Choroid plexus epithelial cell (primary cell): ENCODE measurements at places on chromosomes 13 and 19.
A peak's percentile ranks its signal among the peaks of the same experiment; 100 is the strongest.

DNA sequence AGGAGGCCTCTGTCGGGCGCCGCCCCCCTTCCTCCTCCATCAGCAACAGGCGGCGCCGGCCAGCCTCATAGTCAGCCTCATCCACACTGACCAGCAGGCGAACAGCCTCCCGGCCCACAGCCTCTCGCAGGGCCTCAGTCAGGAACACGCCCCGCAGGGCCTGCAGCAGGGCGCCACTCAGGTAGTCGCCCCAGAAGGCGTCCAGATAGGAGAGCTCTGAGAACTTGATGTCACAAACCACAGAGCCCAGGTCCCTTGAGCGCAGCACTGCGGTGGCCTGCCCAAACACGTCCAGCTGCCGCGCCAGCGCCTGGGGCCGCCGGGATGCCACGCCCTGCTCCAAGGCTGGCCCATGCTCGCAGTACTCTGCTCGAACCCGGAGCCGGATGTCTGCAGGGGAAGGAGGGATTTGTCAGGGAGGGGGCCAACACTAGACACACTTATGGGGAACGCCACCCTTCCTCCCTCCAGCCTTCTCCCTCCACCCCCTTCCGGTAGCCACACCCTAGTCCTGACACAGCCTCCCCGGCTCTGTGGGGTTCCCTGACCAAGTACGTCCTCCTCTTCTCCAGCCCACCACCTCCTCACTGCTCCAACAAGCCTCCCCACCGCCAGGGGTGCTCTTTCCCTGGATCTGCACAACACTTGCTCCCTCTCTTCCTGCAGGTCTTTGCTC is 17.9 kb downstream of the DEDD2 start:
- no peak for DNase-seq

- DNase-seq: peak; percentile 23
These were observed 1.8 kb upstream of the CCNA1 start for GRCh38 chr13:36430247-36431203.

DNA sequence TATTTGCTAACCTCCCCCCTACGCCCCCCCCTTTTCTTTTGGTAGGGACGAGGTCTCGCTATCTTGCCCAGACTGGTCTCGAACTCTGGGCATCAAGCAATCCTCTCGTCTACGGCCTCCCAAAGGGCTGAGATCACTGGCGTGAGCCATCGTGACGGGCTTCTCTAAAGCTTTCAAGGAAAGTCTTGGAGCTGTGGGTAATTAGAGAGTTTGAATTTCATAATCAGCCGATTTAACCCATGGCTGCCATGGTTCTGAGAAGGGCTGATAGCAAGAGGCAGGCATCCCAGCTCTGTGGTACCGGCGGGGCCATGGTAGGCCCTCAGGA is 679 bp upstream of the ABHD8 start:
- no peak for DNase-seq

DNA sequence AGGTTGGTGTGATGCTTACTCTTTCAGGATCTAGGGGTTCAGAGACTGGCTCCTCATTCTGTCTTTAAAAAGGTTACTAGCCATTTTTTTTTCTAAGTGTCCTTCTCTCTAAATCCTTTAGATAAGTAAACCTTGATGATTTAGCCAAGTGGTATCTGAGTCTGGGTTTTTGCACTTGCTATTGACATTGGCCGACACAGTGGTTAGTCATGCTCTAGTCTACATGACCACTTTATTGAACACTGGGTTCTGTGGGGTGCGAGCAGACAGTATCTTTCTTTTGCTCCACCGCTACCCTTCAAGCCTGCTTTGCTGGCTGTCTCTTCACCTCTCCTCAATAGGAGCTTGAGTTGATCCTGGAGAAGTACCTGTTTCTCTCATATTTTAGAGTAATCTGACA is 6.2 kb upstream of the NUP58 start:
- DNase-seq: no peak

DNA sequence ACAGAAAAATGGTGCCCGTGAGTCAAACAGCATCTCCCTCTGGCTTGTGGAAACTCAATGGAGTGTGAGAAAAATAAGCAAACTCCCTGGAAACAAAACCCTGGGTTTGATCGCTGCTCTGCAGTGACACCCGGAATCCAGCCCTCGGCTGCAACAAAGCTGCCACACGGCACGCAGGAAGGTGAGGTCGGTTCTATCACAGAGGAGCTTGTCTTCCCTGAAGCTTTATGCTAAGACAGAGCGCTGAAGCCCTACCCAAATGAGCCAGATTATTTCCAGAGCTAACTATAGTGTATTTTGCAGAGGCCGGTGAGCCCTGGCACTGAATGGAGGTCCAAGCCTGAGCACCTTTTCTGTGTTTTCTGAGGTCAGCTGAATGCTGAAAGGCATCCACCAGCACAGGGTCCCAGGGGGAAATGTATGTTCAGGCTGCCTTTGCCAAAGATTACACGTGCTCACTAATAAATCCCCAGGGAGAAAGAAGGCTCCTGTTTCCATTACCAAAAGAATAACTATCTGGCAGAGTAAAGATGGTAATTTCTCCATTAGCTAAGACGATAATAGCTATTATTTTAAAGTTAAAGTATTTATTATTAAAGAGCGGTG is 77.8 kb downstream of the TSHZ3 start:
- no peak for DNase-seq

DNA sequence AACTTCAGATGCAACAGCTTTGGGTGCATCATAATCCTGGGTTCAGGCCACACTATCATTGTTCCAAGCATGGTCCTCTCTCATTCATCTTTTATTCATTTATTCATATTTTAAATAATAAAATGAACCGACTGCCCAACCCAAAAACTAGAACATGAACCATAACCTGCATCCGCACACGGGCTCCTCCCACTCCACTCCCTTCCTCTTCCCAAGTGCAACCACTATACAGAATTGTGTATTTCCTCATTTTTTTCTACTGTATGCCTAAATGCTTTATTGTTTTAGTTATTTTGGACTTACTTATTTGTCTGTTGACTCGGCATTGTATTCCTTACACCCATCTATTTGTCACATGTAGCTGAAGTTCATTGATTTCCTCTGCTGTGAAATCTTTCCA is 30.7 kb upstream of the POMP start:
- DNase-seq: no peak

GRCh38 chr13:49629947-49630346 is 1.6 kb downstream of the ARL11 start:
- DNase-seq: no peak

DNA sequence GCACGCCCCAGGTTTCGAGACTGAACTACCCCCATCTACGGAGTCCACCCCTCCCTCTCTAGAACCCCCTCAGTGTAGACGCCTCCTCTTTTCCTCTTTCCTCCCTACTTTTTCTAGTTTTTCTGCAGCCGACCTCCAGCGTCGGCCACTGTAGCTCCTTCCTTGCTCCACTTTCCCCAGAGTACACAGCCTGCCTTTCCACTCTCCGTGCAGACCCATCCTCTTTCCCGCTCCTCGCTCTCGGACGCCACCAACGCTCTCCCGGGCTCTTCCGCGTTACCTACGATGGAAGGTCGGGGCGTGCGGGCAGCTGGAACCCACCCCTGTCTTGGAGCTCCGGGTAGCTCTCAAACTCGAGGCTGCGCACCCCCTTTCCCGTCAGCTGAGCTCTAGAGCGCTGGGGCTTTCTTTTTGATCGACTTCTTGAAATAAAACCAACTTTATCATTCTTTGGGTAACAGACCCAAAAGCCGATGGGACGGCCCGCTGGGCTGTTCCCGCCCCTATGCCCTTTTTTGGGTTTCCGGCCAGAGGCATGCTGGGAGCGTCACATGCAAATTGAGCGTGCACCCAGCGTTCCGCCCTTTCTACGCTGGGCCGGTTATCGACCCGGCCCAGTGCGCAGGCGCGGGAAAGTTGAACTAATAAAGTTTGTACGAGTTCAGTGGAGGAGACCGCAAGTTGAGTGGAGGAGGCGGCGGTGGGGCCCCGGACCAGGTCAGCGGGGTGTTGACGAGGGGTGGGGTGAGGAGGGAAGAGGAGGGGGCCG is at the start of the genes BCL2L12 and IRF3:
Gene BCL2L12, plus strand, starts transcription at position 583 of the 769 bp plus-strand sequence. CDS start 760 bp downstream, outside the sequence.
Gene IRF3, minus strand, starts transcription at position 507 of the 769 bp plus-strand sequence. CDS start 1,019 bp downstream, outside the sequence.
- DNase-seq: peak; percentile 98

GRCh38 chr13:113732961-113733950 is 25.8 kb upstream of the TMEM255B start:
- DNase-seq: no peak

- peak; percentile 64 for DNase-seq
These were observed 7.2 kb downstream of the WDR18 start for GRCh38 chr19:991174-991931.
